ENCODE measurements at places on chromosomes 11 and 22.

GRCh38 chr22:40001106-40001505 lies 6.4 kb downstream of the FAM83F start:
- DNase-seq: no peak

GRCh38 chr22:48402591-48403031 lies 1425.1 kb downstream of the BRD1 start:
- no peak for DNase-seq

GRCh38 chr22:46542011-46542985 lies 4.9 kb upstream of the CELSR1 start:
- DNase-seq: peak; percentile 73

- DNase-seq: no peak
These were observed 16.6 kb downstream of the OR10D3 start for GRCh38 chr11:124199702-124200101.

GRCh38 chr22:27336151-27337090 lies 465.1 kb downstream of the MN1 start:
- DNase-seq: no peak

DNA sequence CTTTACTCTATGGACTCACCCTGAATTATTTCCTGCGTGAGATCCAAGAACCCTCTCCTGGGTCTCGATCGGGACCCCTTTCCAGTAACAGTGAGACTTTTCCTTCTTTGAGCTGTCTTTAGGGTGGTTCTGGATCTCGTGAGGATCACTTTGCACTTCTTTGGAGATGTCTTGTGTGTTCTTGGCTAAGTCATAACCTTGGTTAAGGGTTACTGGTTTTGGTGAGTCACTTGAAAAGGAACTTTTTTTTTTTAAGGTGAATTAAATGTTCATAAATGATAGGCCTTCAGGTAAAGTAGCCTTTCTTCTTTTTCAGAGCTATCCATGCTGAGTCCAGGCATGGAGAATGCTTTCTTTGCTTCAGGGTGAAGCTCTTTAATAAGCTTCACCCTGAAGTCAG lies 19.4 kb upstream of the GSTP1 start:
- peak; percentile 19 for DNase-seq

- peak; percentile 55 for DNase-seq
These were observed 12.8 kb downstream of the BCL9L start for GRCh38 chr11:118912742-118913410.

GRCh38 chr11:34605481-34606325 lies 15.2 kb upstream of the EHF start:
- no peak for DNase-seq

Measured in EH (cell line).